Heart left ventricle (tissue), 16 donors: ENCODE measurements at places on chromosomes 13 and 19. TPM values are rescaled to one million over a fixed set of nuclear protein-coding genes. Genes with fewer than 3 reads are reported as not detected.

The MOB3A gene
- total RNA-seq: 32.3 TPM

The CD177 gene
- total RNA-seq: 0.60 TPM

The IFI30 gene
- total RNA-seq: 455 TPM

The SLC1A6 gene
- not detected for total RNA-seq

The KLK15 gene
- total RNA-seq: not detected

DNA sequence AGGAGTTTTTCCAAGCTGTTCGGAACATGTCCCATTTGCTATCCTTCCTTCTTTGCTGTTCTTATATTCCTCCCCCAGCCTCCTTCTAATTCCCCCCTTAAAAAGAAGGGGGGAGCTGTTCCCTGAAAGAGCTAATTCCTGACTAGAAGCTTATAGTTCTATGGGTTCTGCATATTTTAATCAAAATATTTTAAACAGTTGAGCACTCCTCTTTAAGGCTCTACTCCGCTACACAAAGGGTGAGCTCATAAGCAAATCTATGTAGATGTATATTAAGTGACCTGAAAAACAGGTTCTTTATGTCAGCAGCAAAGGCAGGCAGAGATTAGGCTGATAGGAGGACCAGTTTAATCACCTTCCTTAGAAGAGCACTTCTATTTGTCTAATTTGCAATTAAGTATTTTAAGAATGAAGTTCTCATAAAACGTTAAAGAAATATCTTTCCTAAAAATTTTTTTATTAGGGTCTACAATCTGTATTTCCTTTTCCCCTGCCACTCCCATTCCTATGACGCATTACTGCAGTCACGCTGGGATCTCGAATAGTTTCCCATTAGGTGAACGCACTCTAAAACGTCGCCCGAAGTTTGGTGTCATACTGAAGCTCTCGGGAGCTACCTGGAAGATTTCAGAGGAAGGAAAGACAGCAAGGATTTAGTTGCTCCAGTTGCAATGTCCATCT is 5.2 kb downstream of the EFNB2 start:
- no peak for DNase-seq

- DNase-seq: no peak
Observed at GRCh38 chr19:5921516-5922160, 7.6 kb downstream of the CAPS start.

DNA sequence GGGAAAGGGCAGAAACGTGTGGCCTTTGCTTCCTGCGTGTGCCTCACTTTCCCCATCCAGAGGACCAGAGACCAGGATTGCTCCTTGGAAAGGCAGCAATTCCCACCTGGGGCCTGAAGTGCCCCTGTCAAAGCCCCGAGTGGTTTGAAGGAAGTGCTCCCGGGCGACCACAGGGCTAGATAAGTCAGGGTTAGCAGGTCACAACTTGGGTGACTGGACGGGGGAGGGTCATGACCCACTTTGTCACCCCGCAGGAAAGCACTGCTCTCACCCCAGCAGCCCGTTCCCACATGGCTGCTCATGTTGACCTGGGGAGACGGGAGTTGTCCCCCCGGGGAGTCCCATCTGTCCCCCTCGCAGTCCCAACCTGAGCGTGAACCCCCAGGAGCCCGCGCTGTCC is 459 bp downstream of the PRAM1 start:
- no peak for DNase-seq

GRCh38 chr19:1068009-1069001 is 1.3 kb downstream of the ARHGAP45 start:
- peak; percentile 56 for DNase-seq

GRCh38 chr13:69234171-69234570 is 873.5 kb upstream of the ATXN8OS start:
- no peak for DNase-seq

- no peak for DNase-seq
Observed at GRCh38 chr19:37218592-37218935, 550 bp downstream of the ZNF383 start.
